ENCODE measurements at places on chromosomes 4 and X.

- DNase-seq, result no peak
These were observed 20.8 kb downstream of the USO1 start for GRCh38 chr4:75745161-75745560.

GRCh38 chr4:6116696-6117285, 83.6 kb downstream of the JAKMIP1 start:
- no peak for DNase-seq

GRCh38 chrX:65712005-65712806, 44.8 kb downstream of the MSN start:
- no peak for DNase-seq

DNA sequence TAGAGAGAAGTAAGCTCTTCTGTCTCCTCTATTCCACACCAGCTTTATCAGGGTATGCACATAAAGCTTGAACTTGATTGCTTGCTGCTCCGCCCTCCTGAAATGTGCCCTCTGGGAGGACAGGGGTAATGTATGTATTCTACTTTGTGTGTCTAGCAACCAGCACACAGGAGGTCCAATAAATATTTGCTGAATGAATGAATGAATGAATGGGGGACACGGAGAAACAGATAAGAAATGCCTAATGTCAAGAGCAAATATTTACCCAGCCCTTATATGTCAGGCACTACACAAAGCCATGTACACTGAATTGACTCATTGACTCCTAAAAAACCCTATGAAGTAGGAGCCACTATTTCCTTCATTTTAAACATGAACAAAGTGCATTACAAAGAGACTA, 2.3 kb upstream of the MSL3 start:
- no peak for DNase-seq

- no peak for DNase-seq
These were observed 7.2 kb downstream of the NR0B1 start for GRCh38 chrX:30301963-30302362.

DNA sequence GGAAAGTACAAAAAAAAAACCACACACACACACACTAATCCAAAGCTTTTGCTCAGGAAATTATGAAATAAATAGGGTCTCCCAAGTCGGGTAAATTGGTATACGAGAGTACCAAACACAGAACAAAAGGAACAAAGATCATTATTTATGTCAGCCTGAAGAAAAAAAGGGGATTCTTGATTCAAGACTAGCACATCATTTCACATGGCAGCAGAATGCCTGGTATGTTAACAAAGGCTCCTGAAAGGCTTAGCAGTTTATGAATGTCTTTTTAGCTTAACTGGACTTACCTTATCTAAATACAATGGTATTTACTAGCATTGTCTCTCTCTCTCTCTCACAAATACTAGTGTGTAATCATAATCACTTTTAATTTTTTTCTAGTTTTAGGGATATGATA, 11.3 kb downstream of the RAP2C start:
- no peak for DNase-seq

DNA sequence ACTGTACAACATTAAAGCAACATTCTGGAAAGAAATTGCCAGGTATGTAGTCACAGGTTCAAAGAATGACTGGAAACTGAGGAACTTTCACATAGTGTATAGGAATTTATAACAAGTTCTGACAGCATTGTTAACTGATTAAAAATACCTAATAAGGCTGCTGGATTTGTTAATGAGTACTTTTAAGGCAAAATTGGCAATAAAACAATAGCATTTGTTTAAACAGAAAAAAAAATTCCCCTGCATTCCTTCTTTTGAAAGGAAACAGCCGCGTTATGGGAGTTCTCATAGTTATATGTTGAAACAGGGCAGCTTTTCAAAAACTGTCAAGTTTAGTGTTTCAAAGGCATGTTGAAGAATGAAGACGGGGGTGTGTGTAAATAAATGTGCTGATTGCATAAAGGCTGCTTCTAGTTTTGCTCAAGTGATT, 282.5 kb upstream of the FAT1 start:
- DNase-seq, result no peak

DNA sequence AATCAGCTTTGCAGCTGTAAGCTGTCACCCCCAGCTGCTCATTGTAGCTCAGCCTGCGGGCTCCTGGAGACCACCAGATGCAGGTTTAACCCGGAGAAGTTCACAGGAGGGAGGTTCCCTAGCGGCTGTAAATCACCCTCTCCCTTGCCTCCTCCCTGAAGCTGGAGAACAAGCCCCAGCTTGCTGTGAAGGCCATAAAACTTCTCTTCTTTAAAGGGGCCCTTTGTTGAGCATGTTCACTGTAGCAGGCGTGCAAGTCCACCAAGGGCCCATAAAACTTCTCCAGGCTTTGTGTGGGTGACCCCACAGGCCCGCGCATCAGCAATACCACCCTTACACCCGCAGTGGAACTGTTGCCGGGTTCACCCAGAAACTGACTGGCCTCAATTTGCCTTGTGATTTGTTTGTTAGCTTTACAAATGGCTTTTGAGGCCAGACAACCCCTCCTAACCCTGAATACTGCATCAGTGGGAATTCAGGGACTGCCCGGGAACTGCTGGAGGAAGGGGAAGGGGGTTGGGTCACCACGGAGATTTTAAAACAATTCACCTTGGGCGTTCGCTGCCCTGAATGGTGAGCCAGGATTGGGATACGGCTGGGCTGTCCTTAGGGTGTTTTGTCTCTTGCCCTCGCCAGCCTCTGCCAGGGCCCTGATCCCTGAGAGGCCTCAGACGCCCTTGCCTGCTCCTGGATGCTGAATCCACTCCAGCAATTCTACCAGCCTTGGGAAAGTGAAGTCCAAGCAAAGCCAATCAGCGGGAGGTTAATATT, 49.5 kb upstream of the ATP6AP2 start:
- DNase-seq, result no peak

GRCh38 chr4:129622566-129622965, 526.6 kb downstream of the C4orf33 start:
- DNase-seq, result no peak

DNA sequence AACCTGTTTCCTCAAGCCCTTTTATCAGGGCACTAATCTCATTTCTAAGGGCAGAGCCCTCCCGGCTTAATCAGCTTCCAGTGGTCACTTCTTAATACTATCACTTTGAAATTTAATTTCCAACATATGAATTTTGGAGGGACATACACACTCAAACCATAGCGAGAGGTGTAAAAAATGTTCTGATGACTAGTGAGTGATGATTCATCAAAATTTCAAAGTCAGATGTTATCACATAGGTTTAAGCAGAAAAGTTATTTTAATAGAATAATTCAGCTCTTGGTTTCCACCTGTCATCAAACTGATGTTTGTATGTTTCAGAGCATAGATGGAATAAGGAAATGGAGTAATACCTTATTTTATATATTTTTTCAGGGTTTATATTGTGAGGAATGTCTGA, 161.9 kb downstream of the TLL1 start:
- no peak for DNase-seq

DNA sequence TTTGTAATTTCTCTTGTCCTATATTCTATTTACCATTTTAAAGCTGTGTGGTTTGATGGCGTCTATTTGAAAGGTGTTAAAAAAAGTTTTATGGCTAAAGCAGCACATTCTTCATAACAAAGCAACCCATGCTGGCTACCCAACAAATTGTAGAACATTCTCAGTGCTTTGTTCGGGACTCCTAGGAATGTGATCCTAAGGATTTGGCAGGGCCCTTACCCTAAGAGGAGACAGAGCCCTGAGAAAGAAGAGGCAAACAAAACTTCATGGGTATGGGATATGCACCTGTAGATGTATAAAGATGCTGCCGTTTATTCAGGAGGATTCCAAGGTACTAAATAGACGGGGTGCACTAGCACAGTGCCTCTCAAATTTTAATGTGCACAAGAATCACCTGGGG, 370.8 kb upstream of the DIPK2B start:
- DNase-seq, result no peak

GRCh38 chr4:176377780-176378179, 58.0 kb downstream of the SPCS3 start:
- no peak for DNase-seq

- DNase-seq, result no peak
These were observed 104.5 kb upstream of the AGA start for GRCh38 chr4:177546745-177547144.

DNA sequence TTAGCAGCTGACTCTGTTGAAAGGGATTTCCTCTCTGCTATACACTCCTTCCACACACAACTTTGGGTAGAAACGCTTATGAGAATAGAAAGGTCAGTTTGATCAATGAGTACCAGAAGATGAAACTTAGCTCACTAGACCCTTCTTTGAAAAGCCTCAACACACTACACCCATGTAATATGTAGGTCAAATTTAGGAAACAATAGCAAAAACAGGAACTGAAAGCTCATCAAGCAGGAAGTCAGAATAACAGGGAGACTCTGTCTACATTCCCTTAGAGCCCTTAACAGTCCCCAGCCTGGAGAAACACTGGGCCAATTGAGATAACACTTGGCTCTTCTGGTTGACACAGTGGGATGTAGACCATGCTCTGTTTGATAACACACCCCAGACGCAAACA, 30.7 kb downstream of the SRPX2 start:
- no peak for DNase-seq

DNA sequence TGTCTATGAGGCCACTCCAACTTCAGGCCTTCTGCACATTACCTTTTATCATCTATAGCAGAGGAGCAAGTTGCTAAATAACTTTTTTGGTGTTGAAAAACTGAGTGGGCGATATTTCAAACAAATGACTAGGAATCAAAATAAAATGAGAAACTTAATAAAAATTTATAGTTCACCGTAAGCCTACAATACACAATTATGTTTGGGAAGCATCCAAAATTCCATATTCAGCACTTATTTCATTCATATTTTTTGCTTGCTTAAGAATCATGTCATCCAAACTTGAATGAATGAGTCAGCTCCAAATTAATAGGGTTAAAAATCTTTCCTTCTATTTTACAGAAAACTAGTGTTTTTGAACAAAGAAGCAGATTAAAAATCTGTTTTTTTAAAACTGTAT, 119.1 kb downstream of the SH3RF1 start:
- no peak for DNase-seq

GRCh38 chr4:99945718-99946355, 581 bp downstream of the DNAJB14 start:
- DNase-seq, result no peak

DNA sequence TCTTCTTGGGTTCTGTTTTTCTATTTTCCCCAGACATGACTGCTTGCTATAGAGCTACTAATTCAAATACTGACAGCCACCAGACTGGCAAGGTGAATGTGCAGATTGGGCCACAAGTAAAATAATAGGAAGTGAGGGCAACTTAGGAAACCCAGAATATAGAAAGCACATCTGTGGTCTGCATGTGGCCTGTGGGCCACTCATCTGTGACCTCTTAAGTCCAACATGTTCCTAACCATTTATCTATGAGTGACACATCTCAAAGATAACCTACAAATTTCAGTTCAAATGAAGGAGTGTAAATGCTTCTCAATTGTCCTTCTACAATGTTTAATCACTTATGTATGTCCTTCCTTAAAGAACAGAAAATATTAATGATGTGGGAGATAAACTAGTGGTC, 128.9 kb downstream of the REELD1 start:
- DNase-seq, result no peak

GRCh38 chr4:118879409-118879808, 9.2 kb upstream of the SYNPO2 start:
- no peak for DNase-seq

DNA sequence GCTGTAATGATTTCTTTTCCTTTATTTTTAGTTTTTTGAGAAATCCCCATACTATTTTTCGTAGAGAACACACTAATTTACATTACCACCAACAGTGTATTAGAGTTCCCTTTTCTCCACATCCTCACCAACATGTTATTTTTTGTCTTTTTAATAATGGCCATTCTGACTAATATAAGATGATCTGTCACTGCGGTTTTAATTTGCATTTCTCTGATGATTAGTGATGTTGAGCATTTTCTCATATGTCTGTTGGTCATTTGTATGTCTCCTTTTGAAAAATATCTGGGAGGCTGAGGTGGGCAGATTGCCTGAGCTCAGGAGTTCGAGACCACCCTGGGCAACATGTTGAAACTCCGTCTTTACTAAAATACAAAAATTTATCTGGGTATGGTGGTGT, 30.2 kb downstream of the SPINK2 start:
- no peak for DNase-seq

- no peak for DNase-seq
These were observed 13.0 kb upstream of the TMEM156 start for GRCh38 chr4:39044956-39045826.

DNA sequence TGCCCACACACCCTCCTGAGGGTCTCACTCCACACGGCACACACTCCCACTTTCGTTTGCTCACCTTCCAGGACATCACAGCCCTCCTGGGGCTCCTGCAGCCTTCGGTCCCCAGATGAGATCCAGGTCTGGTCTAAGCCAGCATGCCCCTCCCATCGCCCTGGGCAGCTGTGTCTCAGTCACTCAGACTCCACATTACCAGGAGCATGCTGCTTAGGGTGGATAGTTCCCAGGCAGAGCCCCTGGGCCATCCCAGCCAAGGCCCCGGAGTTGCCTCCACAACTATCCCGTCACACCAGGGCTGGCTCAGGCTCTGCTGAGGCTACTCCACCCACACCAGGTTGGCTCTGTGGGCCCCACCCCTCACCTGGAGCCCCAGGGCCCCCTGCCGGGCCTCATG, 50.4 kb upstream of the PSAPL1 start:
- no peak for DNase-seq

DNA sequence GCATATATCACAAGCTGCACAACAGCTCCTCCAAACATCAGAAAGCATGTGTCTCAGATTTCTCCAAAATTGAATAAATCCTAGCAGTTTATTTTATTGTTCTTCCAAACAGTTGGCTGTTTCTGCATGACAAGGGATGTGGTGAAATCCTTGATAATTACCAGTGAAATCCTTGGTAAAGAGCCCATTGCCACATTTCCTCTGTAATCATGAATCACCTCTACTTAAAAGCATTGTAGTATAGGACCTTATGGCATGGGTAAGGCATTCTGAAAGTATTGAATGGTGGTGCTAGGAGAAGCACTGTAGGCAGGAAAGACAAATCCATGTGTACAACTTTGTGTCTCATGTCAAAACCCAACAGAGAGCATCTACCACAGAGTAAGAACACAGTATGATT, 135.8 kb upstream of the NDST3 start:
- no peak for DNase-seq

DNA sequence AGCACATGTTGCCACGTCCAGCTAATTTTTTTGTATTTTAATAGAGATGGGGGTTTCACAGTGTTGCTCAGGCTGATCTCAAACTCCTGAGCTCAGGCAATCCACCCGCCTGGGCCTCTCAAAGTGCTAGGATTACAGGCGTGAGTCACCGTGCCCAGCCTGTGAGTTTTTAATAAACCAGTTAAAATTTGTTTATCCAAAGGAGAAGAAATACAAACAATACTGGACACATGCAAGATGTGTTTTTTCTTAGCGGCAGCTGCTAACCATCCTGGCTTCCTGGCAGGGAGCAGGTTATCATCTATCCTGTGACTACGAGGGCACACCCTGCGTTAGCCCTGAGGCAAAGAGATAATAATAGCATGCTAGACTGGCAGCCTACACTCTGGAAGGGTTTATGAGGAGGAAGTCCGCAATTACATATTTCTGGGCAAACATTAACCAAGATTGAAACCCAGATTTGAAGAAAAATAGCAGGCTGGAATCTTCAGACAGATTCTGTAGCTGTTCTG, 191.4 kb downstream of the SPRY1 start:
- no peak for DNase-seq

- DNase-seq, result no peak
These were observed 18.8 kb downstream of the PAK3 start for GRCh38 chrX:111114806-111115205.
